ENCODE measurements at places on chromosomes 12 and 14. TPM values are rescaled to one million over a fixed set of nuclear protein-coding genes. Genes with fewer than 3 reads are reported as not detected.
A peak's percentile ranks its signal among the peaks of the same experiment; 100 is the strongest.

GRCh38 chr12:88401155-88401554, 179.1 kb downstream of the KITLG start:
- no peak for DNase-seq

The PMEL gene
- total RNA-seq: not detected

DNA sequence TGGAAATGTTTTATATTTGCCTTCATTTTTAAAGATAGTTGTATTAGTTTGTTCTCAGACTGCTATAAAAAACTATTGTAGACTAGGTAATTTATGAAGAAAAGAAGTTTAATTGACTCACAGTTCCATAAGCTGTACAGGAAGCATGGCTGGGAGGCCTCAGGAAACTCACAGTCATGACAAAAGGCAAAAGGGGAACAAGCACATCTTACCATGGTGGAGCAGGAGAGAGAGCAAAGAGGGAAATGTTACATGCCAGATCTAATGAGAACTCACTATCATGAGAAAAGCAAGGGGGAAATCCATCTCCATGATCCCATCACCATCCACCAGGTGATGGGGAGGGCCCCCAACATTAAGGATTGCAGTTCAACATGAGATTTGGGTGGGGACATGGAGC, 35.5 kb upstream of the UNC79 start:
- DNase-seq: no peak

- no peak for DNase-seq
Measured at GRCh38 chr14:53742233-53742620, 214.4 kb downstream of the BMP4 start.

DNA sequence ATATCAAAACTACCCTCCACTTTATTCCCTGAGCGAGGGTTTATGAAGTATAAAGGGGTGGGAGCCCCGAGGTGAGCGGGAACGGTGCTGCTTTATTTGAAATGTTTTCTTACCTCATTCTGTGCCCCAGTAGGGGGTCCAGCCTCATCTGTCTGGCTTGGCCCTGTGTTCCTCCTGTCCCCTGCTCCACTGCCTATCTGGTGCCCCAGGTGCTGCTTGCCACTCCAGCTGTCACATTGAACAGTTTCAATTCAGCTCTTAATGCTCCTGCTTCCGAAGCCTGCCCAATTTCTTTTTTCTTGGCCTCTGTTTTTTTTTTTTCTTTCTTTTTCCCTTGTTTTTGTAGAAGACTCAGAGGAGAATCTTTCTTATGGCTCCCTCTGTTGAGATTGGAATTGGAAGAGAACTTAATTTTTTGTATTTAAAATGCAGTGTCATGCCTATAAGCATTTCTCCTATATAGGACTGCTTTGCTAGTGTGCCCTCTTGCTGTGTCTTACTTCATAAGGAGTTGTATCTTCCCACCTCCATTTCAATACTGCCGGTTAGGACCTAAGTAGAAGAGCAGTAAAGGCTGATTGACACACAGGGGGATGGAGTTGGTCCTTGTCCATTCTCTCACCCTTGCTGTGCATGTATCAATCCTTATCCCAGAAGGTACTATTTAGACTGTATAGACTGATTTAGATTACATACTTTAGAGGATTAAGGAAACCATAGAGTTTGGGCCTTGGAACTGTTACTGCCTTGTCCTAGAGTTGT, 2.3 kb downstream of the ATXN7L3B start:
- peak; percentile 45 for DNase-seq

GRCh38 chr14:61747342-61747741, 14.9 kb upstream of the SNAPC1 start:
- DNase-seq: no peak

The MAPKAPK5 gene
- total RNA-seq: 26.2 TPM

GRCh38 chr12:75790219-75790618, 241.4 kb downstream of the PHLDA1 start:
- no peak for DNase-seq

The SERPINA1 gene
- total RNA-seq: 9.1 TPM

DNA sequence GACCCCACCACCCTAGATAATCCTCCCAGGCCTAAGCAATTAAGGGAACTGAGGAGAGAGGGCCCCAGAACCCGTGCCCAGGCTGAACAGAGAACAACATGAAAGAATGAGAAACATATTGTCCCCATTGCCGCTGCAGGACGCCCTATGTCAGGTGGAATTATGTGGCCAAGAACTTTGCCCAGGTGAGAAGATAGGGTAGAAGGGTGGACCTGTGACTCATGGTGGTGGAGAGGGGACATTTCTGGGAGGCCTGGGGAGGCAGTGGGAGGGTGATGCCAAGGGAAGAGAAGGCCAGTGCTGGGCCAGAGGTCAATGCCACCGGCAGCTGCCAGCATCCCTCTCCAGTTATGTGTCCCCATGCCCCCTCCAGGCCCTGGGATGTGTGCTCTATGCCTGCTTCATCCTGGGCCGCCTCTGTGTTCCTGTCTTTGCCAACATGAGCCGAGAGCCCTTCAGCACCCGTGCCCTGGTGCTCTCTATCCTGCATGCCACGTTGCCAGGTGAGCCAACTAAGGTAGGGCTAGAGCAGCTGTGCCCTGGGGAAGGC, 15.5 kb downstream of the SOAT2 start:
- DNase-seq: no peak

The ESRRB gene
- 2.9 TPM for total RNA-seq

GRCh38 chr12:12056951-12057350, 13.8 kb upstream of the BCL2L14 start:
- no peak for DNase-seq

DNA sequence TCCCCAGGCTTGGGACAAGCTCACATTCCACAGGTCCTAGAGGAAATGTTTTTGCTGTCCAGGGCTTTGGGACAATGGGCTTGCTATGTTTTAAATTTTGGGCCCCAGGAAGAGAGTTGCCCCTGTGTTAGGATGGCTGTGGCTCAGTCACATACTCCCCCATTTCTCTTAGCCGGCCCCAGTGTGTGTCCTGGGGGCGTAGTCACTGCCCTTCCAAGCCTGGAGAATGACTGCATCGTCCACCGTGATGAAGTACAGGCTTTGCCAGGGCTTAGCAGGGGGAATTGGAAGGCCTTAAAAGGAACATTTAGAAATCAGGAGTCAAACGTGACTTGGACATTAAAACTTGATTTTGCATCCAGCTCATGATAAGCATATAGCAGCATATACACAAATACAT, 293.6 kb downstream of the CACNA1C start:
- no peak for DNase-seq

- DNase-seq: no peak
Measured at GRCh38 chr12:27105746-27106536, 23.6 kb upstream of the C12orf71 start.

The RASAL1 gene
- total RNA-seq: not detected

- no peak for DNase-seq
Measured at GRCh38 chr14:52901357-52901980, 49.4 kb downstream of the FERMT2 start.

- no peak for DNase-seq
Measured at GRCh38 chr14:22546722-22547071, 42.3 kb downstream of the DAD1 start.

GRCh38 chr14:104874571-104875411, 9.7 kb downstream of the CEP170B start:
- DNase-seq: peak; percentile 30

The ZDHHC22 gene
- total RNA-seq: not detected

The TMEM260 gene
- total RNA-seq: 5.9 TPM

The MYH6 gene
- total RNA-seq: 3,910 TPM

DNA sequence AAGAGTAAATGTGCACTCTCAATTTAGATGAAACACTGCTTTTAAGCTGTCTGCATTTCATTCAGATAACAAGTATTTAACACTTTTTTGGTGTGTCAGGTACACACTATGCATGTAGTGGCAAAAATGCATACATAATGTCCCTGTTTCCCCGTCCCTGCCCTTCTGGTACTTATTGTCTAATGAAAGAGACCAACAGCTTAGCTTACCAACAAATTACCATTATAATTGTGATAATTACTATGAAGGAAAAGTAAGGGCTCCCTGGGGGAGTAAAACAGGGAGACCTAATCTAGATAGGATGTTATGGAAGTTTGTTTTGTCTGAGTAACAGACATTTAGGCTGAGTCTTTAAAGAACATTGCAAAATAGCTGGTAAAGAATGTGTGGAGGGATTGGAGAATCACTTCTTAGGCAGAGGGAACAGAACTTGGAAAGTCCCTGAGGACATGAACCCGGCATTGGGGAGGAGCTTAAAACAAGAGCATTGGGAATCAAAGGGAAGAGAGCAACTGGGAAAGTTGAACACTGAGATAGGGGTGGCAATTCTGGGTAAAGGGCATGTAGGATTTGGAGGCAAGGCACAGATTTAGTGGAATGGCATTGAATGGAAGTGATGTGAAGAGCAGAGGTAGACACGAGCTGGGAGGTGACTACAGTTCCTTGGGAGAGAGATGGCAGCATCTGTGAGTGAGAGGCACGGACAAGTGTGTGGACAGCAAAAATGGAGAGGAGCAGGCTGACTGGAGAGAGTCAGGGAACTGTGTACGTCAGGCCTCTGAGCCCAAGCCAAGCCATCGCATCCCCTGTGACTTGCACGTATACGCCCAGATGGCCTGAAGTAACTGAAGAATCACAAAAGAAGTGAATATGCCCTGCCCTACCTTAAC, 181.6 kb downstream of the GRIP1 start:
- no peak for DNase-seq

DNA sequence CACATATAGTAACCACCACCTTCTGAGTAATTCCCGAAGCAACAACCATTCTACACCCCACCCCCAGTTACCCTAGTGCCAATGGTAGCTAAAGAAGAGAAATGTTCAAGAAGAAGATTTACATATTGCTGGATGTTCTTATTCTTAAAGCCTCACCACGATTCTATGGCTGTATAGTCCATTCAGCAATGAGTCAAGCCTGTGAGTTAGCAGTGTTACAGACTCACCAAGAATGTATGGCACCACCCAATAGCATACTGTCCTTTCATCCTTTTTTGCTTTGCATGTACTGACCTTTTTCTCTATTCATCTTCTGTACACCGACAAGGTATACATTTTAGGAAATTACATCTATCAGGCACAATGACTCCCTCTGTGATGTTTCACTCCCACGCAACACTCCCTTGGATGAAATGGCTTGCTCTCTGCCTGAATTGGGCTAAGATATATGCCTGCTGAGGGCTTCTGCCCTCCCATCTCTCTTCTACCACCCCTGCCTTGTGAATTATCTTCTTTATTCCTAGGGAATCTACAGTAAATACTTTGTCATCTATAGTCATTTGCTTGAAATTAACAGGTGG, 945.8 kb downstream of the DIO2 start:
- DNase-seq: no peak

The ADAM21 gene
- 0.38 TPM for total RNA-seq

The ADCY6 gene
- 55.6 TPM for total RNA-seq

- DNase-seq: peak; percentile 53
Measured at GRCh38 chr12:1639538-1639937, 10.5 kb downstream of the WNT5B start.

GRCh38 chr14:44767646-44768173, 194.0 kb downstream of the KLHL28 start:
- DNase-seq: no peak

The INHBC gene
- not detected for total RNA-seq

GRCh38 chr12:3214526-3215365, 137.6 kb downstream of the TSPAN9 start:
- no peak for DNase-seq

GRCh38 chr14:67949771-67950170, 130.2 kb downstream of the RAD51B start:
- DNase-seq: no peak

The ANKRD9 gene
- total RNA-seq: 148 TPM

GRCh38 chr12:55925371-55925770, 2.3 kb downstream of the PYM1 start:
- DNase-seq: no peak

The MIP gene
- not detected for total RNA-seq

GRCh38 chr14:97074456-97074855, 277.3 kb downstream of the VRK1 start:
- DNase-seq: no peak

Measured in Right ventricle myocardium inferior (tissue), 1 donor.